ENCODE measurements at places on chromosomes 12 and 14. TPM values are rescaled to one million over a fixed set of nuclear protein-coding genes. Genes with fewer than 3 reads are reported as not detected.

- no peak for DNase-seq
Observed at GRCh38 chr12:89513544-89513943, 11.1 kb downstream of the GALNT4 start.

Gene TAS2R7
- total RNA-seq: not detected

Gene CLEC1A
- not detected for total RNA-seq

DNA sequence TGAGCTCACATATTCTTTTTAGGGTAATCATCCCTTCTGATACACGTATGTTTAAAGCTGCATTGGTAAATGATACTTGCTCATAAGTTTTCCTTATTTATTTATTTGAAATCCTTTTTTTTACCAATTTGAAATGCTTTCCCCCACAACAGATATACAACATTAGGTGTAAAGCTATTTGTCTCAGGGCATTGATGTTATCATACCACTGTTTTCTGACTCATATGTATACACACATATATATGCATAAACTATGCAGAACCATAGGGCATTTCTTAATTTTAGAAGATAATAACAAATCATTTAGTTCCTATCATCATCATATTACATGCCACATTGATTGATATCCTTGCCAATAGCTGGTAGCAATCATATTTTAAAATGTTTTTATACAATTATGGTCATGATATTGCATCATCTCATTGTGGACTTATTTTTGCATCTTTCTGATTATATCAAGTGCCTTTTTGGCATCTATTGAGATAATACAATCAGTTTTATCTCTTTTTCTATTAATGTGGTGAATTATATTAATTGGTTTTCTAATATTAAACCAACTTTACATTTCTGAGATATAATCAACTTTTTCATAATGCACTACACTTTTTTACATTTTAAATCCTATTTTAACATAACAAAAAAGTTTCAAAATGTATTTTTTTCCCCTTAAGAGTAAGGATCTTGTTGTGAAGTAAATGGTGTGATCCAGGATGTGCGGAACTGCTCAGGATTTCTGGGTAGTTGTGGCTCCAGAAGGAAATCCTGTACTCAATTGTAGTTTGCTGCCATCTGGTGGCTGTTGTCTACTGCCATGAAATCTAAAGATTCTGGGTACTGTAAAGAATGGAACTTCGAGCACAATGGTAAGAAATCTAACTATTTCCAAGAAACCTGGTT is 16.7 kb downstream of the OR9K2 start:
- peak; percentile 9 for DNase-seq

GRCh38 chr14:89607453-89607852 is 190.4 kb upstream of the FOXN3 start:
- no peak for DNase-seq
